ENCODE measurements at places on chromosomes 1 and 21.
A peak's percentile ranks its signal among the peaks of the same experiment; 100 is the strongest.

DNA sequence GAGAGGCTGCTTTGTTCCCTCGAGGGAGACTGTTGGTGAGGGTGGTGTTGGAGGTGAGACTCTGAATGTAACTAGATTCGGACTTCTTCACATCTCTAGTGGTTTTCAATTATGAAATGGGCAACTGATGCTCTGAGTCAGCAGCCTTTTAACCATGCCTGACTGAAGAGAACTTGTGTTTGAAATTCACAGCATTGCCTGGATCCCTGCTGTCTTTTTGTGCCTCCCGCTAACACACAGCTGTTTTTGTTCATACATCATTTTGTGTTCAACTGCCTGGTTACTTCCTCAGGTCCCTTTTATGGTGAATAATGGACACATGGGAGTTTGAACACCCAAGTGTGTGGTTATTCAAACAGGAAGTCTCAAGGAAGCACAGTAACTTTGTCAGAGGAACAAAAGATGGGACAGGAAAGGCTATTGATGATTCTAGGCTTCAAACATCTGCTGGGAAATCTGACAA, 16.8 kb downstream of the LAMC1 start:
- peaks cover 5% of the 10 kb centered on the region for H3K4me1 ChIP-seq
- H3K27ac ChIP-seq: no peak overlapping the region
- no peaks in the 10 kb centered on the region for H3K36me3 ChIP-seq
- DNase-seq: no peak
- H3K27me3 ChIP-seq: peaks cover 71% of the 10 kb centered on the region

GRCh38 chr1:203316626-203317093, 11.3 kb downstream of the BTG2 start:
- H3K4me3 ChIP-seq: no peak overlapping the region
- H3K27ac ChIP-seq: no peak overlapping the region
- DNase-seq: no peak
- H3K4me1 ChIP-seq: peaks cover 35% of the 10 kb centered on the region
- H3K36me3 ChIP-seq: peaks cover 14% of the 10 kb centered on the region

GRCh38 chr1:167676205-167676915, 45.4 kb upstream of the MPZL1 start:
- H3K27me3 ChIP-seq: no peaks in the 10 kb centered on the region
- peaks cover 35% of the 10 kb centered on the region for H3K4me1 ChIP-seq
- peak overlapping the region; percentile 57 for H3K27ac ChIP-seq

GRCh38 chr1:115065021-115065420, 24.3 kb downstream of the TSPAN2 start:
- H3K27me3 ChIP-seq: peaks cover 2% of the 10 kb centered on the region
- H3K36me3 ChIP-seq: no peaks in the 10 kb centered on the region
- H3K27ac ChIP-seq: no peak overlapping the region
- peaks cover 46% of the 10 kb centered on the region for H3K4me1 ChIP-seq
- no peak for DNase-seq

GRCh38 chr21:38243732-38244406, 12.9 kb upstream of the KCNJ15 start:
- H3K27me3 ChIP-seq: peaks cover 14% of the 10 kb centered on the region
- H3K4me3 ChIP-seq: peak overlapping the region; percentile 42
- peaks cover 29% of the 10 kb centered on the region for H3K4me1 ChIP-seq
- DNase-seq: no peak
- H3K27ac ChIP-seq: peak overlapping the region; percentile 76

GRCh38 chr1:210662291-210663050, 333.8 kb downstream of the HHAT start:
- H3K4me1 ChIP-seq: no peaks in the 10 kb centered on the region
- no peak for DNase-seq
- H3K36me3 ChIP-seq: no peaks in the 10 kb centered on the region
- H3K4me3 ChIP-seq: no peak overlapping the region
- H3K27me3 ChIP-seq: no peaks in the 10 kb centered on the region

DNA sequence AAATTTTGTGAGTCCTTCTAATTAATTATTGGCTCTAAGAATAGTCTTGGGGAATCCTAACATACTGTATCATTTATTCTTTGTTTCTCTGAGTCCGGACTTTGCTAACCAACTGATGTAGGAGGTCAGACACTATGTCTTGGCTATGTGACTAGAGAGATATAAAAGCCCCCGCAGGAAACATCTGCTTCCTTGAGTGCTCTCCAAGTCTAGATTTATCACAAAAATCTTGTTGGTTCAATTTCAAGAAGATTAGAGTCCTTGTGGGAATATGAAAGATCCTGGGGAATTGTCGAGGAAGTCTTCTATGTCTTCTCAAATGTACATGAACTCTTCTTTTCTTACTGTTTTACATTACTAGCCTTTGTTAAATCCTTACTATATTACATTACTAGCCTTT, 1712.5 kb downstream of the NCAM2 start:
- no peak overlapping the region for H3K4me3 ChIP-seq
- H3K27me3 ChIP-seq: no peaks in the 10 kb centered on the region
- no peak for DNase-seq
- H3K4me1 ChIP-seq: no peaks in the 10 kb centered on the region
- no peak overlapping the region for H3K27ac ChIP-seq

- peak overlapping the region; percentile 57 for H3K27ac ChIP-seq
- no peak overlapping the region for H3K4me3 ChIP-seq
- H3K27me3 ChIP-seq: no peaks in the 10 kb centered on the region
- no peaks in the 10 kb centered on the region for H3K36me3 ChIP-seq
- peaks cover 16% of the 10 kb centered on the region for H3K4me1 ChIP-seq
- DNase-seq: no peak
Observed at GRCh38 chr1:183896466-183897048, 91.6 kb downstream of the RGL1 start.
